ENCODE measurements at places on chromosomes 2 and 18.

DNA sequence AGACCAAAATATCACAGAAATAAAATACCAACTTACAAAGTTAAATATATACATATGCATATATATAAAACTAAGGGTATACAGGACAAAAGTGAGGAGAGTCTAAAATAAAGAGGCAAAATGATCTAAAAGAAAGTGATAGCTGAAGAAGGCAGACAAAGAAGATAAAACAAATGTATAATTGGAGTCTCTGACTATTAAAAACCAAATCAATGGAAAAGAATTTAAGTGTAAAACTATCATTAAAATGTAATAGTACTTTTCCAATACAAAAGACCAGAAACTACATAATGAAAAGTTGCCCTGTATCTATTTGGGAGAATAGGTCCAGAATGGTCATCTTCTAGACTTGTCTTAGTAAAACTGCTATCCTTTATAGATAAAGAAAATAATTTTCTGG is 267.4 kb upstream of the KLHL14 start:
- no peak for DNase-seq

DNA sequence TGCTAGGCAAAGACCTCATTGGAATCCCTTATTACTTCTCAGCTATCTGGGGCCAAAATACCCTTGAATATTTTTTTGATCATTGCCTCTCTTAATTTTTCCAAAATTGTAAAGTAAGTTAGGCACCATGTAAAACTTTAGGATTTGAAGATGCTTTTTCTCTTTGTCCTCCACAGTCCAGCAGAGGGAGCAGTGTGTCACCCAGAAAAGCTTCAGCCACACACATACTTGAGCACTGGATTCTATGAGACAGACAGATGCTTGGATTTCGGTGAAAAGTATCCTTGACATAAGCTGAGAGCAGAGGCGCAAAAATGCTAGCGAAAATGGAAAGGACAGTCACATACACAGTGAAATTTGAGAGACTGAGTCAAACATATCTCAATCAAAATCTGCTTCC is 74.7 kb upstream of the KCNJ3 start:
- no peak for DNase-seq

DNA sequence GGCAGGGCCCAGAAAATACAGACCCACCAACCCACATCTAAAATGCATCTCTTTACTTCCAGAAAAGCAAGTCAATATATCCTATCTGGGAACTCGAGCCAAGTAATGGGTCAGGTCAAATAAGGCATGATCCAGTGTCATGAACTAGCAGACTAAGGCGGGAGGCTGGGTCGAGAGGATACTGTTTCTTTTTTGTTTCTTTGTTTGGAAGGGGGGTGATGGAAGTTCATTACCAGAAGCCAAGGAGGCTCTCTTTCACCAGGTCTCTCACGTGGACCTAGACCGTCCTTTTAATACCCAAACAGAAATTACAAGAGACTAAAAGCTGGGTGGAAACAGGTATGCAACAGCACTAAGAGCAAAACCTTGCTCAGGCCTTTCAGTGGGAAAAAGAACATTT is 108.3 kb downstream of the HDAC4 start:
- DNase-seq: no peak

DNA sequence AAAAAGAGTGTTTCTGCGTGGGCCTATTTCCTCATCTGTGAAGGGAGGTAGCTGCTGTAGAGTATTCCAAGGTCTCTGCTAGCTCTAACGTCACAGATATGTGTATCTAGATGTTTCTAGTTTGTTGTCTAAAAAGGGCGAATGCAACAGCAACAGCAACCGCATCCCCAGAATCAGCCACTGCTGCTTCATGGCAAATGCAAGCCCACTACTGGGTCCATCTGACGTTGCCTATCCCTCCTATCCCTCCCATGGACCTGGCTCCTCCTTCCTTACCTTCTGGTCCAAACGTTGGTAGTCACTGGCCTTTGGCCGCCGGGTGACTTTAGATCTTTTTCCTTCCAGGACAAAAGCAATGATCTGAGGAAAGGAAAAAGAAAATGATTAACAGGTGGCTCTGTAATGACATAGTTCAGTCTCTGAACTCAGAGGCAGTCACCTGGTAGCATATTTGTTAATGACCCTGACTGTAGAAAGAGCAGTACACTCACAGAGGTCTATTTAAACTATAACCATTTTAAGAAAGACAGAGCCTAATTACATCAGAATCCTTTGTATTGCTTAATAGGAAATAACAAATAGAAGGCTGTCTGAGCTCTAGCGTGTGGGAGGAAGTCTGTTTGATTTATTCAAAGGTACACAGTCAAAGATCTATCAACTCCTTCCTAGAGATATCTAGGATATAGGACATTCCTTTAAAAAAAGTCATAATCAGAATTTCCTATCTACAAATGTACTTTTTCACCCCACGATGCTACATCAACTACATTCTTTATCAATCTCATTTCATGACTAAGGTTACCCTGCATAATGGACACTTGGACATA is 2.9 kb downstream of the TGOLN2 start:
- no peak for DNase-seq

DNA sequence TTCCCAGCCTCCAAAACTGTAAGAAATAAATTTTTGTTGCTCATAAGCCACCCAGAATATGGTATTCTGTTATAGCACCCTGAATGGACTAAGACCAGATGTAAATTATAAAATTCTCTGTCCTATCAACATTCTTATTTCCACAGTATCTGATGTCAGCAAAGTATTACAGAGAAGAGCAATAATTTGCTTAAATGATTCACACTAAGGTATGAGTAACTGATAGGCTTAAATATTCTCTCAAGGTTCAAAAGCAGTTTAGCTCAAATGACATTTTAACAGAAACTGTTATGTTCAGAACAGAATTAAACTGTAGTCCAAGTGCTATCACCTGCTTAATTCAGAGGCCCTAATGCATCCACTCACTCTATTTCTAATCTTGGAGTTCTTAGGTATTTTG is 12.8 kb downstream of the SESTD1 start:
- no peak for DNase-seq

GRCh38 chr2:20092226-20092900 is 40.9 kb upstream of the LAPTM4A start:
- DNase-seq: no peak

DNA sequence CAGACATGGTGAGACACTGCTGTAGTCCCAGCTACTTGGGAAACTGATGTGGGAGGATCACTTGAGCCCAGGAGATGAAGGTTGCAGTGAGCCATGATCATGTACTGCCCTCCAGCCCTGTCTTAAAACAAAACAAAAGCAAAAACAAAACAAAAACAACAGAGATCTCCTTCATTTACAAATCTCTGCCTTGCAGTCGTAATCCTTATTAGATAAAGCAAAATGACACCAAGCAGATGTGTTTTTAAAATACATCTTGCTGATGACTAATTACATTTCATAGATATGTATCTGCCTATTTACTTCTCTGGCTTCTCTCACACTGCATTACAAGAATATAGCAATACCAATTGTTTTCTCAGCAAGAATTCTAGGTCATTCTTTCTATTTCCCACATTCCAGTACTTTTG is 22.8 kb downstream of the NFE2L2 start:
- DNase-seq: no peak

GRCh38 chr2:239762106-239762505 is 263.0 kb downstream of the NDUFA10 start:
- no peak for DNase-seq

GRCh38 chr2:77016443-77017354 is 505.5 kb downstream of the LRRTM4 start:
- no peak for DNase-seq

- no peak for DNase-seq
Observed at GRCh38 chr2:163662141-163662780, 73.5 kb downstream of the FIGN start.

- DNase-seq: no peak
Observed at GRCh38 chr2:109701362-109701761, 87.2 kb downstream of the SOWAHC start.

- no peak for DNase-seq
Observed at GRCh38 chr2:21415234-21415633, 291.5 kb downstream of the TDRD15 start.

DNA sequence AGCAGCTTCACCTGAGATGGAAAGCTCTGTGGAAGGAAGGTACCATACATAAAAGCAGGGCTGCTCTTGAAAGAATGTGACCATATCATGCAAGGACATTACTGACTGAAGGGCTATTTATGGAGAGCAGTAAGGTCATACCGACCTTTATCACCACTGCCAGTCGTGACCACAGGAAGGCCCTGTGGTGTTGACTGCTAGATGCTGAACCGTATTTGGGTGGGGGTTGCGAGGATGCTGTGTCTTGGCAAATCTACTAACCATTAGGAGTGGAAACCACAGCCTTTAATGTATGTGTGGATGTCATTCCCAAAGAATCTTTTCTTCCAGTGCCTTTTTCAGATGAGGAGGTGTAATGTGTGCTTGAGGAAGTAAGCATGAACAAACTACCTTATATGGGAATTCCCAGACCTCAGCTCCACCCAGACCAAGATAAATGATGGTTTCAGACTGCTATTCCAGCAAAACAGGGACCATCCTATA is 60.8 kb downstream of the LIMS1 start:
- DNase-seq: no peak

GRCh38 chr2:173134703-173135102 is 59.1 kb downstream of the MAP3K20 start:
- DNase-seq: no peak

GRCh38 chr18:55314031-55314430 is 274.0 kb downstream of the TCF4 start:
- no peak for DNase-seq

DNA sequence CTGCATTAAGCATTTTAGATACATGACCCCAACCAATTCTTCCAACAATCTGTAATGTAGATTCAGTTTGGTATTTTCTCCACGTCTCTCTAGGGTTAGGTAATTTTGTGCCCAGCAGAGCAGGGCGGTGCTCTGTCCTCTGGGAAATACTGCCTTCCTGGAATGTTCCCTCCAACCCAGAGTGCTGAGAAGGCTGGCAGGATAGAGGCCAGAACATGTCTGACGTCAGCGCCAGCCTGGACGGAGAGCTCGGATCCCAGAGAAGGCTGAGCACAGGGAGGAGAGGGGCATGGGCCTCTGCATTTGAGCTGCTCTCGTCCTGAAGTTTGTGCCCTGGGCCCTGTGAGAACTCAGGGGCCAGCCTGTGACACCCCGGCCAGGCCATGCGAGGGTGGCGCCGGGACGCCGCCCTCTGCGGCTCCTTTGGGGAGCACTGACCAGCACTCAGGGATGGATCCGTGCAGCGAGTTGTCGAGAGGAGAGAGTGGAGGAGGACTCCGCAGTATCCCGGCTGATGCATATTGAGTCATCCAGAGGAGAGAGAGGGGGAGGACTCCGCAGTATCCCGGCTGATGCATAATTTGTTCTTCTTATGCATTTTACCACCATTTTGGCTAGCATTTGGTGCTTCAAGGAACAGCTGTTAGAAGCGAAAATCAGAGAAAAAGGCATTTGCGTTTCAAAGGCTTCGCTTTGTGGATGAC is 80.0 kb upstream of the PXDN start:
- DNase-seq: no peak

DNA sequence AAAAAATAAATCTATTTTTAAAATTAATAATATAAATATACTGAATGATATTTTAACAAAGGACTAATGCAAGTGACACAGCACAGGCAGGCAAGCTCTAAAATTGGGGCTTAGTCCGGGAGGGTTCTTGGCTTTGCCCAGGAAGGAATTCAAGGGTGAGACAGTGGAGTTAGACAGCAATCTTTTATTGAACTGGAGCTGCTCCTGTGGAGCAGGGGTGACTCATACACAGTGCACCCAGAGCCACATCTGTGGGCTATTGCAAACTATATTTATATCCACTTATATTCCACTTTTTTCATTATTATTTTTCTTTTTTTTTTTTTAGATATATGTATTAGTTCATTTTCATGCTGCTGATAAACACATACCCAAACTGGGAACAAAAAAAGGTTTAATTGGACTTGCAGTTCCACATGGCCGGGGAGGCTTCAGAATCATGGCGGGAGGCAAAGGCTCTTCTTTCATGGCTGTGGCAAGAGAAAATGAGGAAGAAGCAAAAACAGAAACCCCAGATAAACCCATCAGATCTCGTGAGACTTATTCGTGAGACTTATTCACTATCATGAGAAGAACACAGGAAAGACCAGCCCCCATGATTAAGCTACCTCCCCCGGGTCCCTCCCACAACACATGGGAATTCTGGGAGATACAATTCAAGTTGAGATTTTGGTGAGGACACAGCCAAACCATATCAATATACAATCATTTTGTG is 437.1 kb downstream of the BCL11A start:
- DNase-seq: no peak

- DNase-seq: peak; percentile 1
Observed at GRCh38 chr18:74013955-74014354, 133.7 kb downstream of the FBXO15 start.

DNA sequence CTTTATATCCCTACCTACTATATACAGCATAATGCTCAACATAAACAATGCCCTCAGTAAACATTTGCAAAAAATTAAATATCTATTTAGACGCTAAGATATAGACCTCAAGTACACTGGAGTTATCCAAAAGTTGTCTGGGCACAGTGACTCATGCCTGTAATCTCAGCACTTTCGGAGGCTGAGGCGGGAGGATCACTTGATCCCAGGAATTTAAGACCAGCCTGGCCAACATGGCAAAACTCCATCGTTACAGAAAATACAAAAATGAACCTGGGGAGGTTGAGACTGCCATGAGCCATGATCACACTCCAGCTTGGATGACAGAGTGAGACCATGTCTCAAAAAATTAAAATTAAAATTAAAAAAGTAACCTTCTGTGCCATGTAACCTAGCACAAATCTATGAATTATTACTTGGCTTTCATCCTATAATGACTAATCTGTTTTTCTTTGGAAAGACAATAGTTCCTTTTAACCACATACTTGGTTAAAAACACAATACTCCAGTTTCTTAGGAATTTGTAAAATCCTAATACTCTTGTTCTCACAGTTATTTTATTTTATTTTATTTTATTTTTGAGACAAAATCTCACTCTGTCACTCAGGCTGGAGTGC is 6.7 kb upstream of the TNFAIP6 start:
- no peak for DNase-seq

GRCh38 chr18:58158008-58158407 is 114.0 kb downstream of the NEDD4L start:
- no peak for DNase-seq

DNA sequence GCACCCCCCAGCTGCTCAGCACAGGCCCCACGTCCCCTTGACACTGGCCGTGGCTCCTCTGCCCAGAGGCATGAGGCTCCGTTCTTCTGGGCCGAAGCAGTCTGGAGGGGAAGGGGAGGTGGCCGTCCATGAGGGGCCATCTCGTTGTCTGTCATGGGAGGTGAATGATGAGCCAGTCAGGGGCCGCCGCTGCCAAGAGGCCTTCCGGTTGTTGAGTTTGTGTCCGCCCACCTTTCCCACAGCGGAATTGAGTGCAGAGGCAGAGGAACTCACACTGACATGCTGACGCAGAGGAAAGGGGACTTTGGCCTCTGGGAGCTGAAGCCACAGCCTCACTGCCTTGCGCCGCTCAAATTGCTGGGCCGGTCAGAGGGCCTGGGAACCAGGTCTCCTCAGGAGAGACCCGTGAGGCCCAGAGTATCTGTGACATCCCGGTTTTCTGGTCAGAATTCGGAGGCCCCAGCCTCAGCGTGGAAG is 268.4 kb downstream of the ATAD2B start:
- DNase-seq: no peak

GRCh38 chr2:121663434-121663833 is 14.2 kb upstream of the CLASP1 start:
- no peak for DNase-seq
